ENCODE measurements at places on chromosomes 6 and 20.

DNA sequence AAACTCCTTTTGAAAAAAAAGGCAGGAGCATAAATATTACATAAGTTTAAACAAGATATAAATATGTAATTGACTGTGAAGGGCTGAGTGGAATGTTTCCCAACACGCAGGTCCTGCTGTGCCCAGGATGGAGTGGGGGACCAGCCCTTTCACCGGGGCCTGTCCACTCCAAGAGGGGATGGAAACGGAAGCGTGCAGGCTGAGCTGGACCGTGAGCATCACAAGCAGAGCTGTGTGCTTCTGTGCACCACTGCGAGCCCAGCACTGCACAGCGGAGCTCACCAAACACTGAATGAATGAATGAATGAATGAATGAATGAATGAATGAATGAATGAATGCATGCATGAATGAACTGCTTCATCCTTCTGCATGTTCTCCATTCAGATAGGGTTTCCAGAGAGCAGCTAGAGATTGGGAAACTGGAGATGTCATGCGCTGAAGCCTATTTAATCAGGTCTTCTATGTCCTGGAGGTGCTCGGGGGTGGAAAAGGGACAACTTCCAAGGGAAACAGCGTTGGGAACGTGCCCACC is 157.7 kb downstream of the ANKRD60 start:
- DNase-seq: no peak

DNA sequence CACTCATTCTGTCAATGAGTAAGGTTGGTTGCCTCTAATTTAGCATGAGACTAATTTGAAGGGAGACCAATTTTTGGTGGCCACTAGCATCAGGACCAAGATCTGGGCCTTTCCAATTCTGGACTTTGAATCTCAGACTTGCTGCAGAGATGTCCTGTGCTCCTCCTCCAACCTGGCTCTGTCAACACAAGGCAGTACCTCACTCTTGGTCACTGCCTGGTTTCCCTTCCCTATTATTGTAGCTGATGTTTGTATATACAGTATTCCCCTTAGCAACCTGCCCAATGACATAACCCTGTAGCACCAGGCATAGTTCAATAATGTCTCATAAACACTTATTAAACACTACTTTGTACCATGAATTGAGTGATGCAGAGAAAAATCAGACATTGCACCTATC is 50.4 kb downstream of the UNC5CL start:
- no peak for DNase-seq

GRCh38 chr6:87397656-87398055 is 10.1 kb upstream of the CFAP206 start:
- DNase-seq: no peak

GRCh38 chr6:74318738-74319137 is 622.7 kb downstream of the CD109 start:
- DNase-seq: no peak

- DNase-seq: no peak
Measured at GRCh38 chr6:161356167-161356854, 82.5 kb upstream of the AGPAT4 start.

GRCh38 chr6:36436466-36436865 is 6.2 kb downstream of the PXT1 start:
- no peak for DNase-seq
